ENCODE measurements at places on chromosomes 3 and 15.

DNA sequence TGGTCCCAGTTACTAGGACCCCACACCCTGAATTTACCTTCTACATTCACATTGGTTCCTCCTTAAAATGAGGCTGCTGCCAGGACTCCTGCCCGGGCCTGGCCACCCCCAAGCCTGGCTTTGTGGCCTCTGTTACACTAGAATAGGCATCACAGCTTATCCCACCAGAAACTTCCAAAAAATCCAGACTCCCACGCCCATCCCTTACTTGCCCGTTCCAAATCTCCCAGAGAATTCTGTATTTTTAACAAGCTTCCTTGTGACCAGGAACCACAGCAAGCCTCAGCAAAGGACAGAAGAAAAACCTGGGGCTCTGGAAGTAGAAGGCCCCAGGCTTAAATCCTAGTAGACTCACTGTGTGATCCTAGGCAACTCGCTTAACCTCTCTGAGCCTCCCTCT, 36.0 kb upstream of the SLC6A1 start:
- DNase-seq, result no peak

DNA sequence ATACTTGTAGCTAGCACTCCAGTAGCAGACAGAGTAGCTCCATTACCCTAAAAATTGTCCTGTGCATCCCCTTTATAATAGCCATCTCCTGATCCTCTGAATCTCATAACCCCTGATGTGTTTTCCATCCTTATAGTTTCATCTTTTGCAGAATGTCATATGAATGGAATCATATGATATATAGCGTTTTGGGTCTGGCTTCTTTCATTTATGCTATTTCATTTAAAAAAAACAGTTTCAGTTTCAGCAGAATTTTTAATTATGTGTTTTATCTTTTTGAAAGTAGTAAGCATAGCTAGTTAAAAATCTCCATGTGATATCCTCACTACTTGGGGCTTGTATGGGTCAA, 132.7 kb downstream of the KLF13 start:
- DNase-seq, result no peak

- no peak for DNase-seq
Observed at GRCh38 chr3:146065573-146066006, 95.4 kb downstream of the PLOD2 start.

- DNase-seq, result no peak
Observed at GRCh38 chr15:64267331-64267973, 88.5 kb downstream of the CSNK1G1 start.

- DNase-seq, result no peak
Observed at GRCh38 chr15:52652984-52653383, 26.2 kb downstream of the ATOSA start.

DNA sequence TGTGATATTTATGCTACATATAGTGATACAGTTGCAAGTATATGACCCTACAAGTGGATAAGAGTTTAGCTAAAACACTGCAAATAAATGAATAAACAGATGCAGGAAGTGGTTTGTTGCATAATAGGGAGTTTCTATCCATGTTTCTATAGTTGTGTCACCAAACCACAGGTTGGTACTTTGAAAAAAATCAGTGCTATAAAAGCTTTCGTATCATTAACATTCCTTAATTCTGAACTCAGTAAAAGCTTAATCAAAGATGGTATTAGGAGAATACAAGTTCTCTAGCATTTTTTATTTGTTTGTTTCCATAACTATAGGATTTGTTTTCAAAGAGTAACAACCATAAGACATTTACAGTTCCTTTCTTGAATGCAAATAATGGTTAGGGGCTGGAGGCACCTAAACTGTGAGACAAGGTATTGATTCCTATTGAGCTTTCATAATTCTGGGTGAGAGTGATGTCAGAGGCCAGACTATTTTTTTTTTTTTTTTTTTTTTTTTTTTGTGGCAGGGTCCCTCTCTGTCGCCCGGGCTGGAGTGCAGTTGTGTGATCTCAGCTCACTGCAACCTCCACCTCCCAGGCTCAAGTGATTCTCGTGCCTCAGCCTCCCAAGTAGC, 29.6 kb downstream of the CPOX start:
- no peak for DNase-seq

GRCh38 chr15:98671060-98672008, 23.0 kb downstream of the IGF1R start:
- no peak for DNase-seq

DNA sequence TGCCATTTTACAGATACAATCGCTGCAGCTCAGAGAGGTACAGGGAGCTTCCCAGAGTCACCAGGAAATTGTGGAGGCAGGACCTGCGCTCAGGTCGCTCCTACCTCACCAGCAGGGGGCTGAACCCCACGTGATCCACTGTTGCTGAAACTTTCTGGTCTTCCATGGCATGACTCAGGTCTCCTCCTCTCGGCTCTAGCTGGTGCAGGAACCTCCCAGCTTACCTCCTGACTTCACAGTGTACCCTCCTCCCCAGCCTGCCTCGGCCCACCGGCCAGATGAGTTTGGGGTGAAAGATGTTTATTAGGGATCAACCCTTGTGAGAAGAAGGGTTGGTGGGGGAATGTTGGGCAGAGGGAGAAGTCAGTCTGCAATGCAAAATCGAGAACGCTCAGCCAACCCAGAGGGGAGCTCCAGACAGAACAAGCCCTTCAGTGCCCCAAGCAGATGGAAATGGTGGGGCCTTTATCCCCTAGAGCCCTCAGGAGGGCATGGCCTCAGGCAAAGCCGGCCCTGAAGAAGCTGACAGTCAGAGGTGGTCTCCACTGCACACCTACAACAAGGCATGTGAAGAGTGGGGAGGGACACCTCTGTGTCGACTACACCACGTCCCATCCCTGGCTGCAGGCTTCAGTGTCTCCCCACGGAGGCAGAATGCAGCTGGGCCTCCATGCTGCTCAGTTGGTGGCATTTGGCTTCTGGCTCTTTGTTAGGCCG, 118.6 kb upstream of the PRR20G start:
- DNase-seq, result no peak

DNA sequence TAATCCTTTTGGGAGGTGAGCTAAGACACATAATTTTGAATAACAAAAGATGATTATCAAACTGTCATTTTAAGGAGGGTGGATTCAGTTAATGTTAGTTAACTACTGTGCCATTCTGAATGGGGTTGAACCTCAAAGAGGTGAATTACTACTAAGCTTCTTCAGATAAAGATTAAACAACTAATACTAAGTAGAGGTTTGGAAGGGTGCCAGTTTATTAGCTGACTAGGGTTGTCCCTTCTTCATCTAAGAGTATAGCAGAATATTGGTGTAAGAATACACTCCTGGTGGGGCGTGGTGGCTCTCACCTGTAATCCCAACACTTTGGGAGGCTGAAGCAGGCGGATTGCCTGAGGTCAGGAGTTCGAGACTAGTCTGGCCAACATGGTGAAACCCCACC, 123.1 kb upstream of the LRRFIP2 start:
- no peak for DNase-seq

DNA sequence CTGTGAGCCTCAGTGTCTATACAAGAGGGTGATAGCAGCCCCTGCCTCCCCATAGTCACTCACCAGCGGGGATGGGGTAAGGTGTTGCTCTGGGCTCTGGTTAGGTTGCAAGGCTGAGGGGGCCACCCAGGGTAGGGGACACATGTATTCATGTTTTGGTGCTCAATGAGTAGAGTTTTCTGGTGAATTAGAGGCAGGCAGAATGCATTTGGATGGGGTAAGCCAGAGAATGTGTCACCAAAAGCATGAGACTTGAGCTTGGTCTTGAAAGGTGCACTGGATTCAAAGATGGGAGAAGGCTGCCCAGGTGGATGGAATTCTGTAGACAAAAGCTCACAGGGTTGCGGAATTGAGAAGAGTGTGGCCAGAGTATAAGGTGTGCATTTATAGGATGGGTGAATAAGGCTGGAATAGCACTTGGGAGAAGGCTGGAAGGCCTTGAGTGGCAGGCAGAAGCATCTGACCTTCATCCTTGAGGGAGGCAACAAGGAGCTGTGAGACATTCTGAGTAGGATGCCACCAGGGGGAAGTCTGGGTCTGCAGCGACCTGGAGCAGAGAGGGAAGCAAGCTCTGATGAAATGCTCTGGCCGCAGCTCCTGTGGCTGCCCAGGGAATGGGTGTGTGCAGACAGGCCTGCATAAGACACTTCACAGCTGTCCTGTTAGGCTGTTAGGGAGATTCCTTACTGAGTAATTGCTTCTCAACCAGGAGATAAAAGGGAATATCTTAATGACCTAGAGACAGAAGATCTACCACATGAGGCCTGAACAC, 149.6 kb downstream of the CHDH start:
- no peak for DNase-seq

- no peak for DNase-seq
Observed at GRCh38 chr3:123688241-123688747, 103.4 kb upstream of the HACD2 start.

- no peak for DNase-seq
Observed at GRCh38 chr15:63157891-63158431, 684 bp upstream of the RPS27L start.

DNA sequence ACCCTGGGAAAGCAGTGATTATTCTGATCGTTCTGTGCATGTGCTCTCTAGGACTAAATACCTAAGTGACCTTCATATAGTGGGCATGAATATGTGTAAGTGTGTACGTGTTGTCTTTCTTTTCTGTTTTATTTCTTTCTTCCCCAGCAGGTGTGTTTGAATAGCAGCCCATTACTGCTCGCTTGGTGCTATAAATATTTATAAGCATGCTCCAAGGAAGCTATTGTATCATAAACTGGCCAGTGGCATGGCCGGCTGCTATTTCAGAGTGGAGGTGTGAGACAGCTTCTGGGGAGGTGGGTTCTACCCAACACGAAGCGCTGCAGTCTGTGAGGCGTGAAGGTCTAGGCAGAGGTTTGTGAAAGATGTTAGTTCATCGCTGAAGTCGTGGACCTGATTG, 641.8 kb downstream of the NTRK3 start:
- no peak for DNase-seq

GRCh38 chr3:100097919-100098783, 16.1 kb downstream of the FILIP1L start:
- DNase-seq, result no peak

DNA sequence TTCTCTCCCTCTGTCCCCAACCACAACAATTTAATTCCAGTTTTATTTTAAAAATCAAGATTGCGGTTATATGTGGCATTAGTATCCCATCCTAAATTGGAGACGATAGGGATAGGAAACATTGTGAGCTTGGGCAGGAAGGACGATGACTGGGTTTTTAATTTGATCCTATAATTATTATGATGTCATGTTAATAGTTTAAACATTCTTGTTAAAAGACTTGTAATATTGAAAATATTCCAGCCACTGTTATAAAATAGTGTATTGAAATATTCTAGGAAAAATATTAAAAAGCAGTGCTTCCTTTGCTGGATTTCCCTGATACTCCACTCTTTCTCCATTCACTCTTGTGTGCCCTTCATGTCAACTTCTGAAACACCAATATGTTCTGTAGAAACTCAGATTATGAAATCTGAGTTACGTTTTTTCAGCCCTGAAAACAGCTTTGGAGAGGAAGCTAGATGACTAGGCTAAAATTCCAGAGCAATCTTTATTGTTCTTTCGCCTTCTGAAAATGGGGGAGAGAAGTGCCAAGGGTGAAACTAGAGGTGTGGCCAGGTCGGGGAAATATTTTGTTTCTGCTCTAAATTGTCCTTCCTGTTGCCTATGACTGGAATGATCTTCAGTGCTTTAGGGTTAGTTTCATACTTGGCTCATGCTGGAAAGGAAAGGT, 46.1 kb upstream of the MAP3K13 start:
- DNase-seq, result no peak

GRCh38 chr15:66124651-66125050, 128.9 kb downstream of the MEGF11 start:
- no peak for DNase-seq

- DNase-seq, result no peak
Observed at GRCh38 chr15:32739522-32740063, 21.8 kb downstream of the GREM1 start.

DNA sequence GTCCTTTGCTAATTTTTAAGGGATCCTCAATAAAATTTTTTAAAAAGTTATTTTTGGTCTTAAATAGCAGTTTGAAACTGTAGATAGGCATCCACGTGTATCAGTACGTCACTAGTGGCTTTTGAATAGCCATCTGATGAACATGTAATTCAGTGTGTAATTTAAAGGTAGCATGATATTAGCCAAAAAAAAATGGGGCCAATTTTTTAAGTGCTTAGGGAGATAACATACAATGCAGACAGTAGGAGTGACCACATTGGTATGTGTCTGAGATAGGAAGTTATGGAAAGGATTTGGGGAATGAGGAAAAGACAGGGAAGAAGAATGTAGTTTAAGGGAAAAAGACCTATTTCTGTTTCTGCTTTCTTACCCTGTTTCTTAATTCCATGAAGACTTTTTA, 2.5 kb downstream of the AP4E1 start:
- DNase-seq, result no peak

- DNase-seq, result no peak
Observed at GRCh38 chr3:12662593-12663400, 1.1 kb downstream of the RAF1 start.

- no peak for DNase-seq
Observed at GRCh38 chr15:80211976-80212375, 40.0 kb downstream of the CTXND1 start.

GRCh38 chr3:67291287-67292252, 293.5 kb downstream of the KBTBD8 start:
- no peak for DNase-seq

GRCh38 chr15:48721061-48721810, 75.7 kb upstream of the FBN1 start:
- DNase-seq, result no peak

GRCh38 chr3:175411405-175411804, 552.3 kb downstream of the NAALADL2 start:
- no peak for DNase-seq

DNA sequence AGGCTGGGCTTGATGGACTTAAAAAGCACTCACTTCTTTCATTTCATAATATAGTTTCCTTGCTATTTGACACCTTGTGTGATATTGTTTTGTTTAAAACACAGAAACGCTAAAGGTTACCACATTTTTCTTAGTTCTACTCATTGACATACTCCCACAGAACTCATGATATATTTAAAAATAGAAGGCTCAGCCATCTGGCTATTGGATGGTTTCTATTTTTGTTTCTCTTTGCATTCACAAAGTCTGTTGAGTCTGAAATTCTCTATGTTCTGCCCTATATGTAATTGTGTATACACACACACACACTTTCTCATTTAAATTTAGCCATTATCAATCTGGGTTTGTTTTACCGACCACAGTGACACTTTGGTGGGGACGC, 128.2 kb downstream of the SOX2 start:
- no peak for DNase-seq

DNA sequence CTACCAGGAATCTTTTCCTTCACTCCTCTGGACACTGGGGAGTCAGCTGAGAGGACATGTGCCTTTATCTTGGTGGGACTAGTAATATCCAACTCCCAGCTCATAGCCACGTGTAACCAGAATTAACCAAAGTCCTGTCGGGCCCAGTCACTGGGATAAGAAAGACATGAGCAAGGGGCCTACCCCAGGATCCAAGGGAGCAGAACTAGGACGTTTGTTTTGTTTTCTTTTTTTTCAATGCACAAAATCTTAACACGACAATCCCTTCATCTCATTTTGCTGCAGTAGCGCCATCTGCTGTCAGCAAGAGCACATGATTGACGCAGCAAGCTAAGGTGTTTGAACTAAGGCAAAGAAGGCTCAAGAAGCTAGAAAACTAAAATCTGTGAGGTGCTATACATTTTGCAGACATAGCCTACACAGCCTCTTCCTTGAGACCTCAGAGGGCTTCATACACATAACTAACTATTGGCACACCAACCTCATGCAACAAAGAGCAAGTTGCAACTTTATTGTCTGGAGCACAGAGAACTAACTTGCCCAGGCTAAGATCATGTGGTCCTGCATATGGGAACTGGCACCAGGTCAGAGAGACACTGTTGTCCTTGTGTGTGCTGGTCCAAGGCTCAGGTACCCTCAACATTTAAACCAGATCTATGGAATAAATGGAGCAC, 43.6 kb downstream of the RLBP1 start:
- no peak for DNase-seq
